ENCODE measurements at places on chromosomes 16 and 17.

DNA sequence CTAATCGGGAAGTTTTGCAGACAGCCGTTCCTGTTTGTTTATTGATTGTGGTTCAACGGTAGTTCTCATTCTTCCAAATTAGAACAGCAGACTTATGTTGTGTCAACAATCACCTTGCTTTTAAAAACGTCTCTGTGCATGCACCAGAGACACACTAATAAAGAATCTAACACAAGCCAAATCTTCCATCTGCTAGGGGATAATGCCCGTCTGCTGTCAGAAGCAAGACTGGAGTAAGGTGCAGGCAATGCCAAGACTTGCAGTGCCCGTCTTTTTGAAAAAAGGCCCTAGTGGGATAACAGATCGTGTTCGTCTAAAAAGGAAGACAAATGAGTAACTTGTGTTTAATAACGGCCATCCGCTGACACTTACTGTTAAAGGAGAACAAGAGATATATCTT, 158.4 kb downstream of the KCNJ2 start:
- no peak for DNase-seq

DNA sequence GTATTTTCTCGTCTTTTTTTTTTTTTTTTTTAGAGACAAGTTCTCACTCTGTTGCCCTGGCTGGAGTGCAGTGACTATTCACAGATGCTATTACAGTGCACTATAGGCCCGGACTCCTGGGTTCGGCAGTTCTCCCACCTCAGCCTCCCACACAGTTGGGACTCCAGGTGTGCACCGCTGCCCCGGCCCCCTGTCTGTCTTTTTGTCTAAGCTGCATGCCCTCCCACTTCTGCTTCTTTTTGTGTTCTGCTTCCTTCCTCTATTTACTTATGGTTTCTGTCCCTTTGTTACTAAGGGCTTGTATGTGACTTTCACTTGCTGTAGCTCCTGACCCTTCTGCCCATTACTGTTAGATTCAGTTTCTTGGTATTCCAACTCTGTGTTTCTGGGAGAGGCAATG, 20.5 kb downstream of the SLC7A6 start:
- no peak for DNase-seq

GRCh38 chr17:72297326-72298115, 176.7 kb downstream of the SOX9 start:
- DNase-seq = no peak

GRCh38 chr16:80369138-80369958, 171.4 kb upstream of the DYNLRB2 start:
- no peak for DNase-seq

- DNase-seq = no peak
These were observed 1.8 kb downstream of the ITGAX start for GRCh38 chr16:31356566-31357323.

DNA sequence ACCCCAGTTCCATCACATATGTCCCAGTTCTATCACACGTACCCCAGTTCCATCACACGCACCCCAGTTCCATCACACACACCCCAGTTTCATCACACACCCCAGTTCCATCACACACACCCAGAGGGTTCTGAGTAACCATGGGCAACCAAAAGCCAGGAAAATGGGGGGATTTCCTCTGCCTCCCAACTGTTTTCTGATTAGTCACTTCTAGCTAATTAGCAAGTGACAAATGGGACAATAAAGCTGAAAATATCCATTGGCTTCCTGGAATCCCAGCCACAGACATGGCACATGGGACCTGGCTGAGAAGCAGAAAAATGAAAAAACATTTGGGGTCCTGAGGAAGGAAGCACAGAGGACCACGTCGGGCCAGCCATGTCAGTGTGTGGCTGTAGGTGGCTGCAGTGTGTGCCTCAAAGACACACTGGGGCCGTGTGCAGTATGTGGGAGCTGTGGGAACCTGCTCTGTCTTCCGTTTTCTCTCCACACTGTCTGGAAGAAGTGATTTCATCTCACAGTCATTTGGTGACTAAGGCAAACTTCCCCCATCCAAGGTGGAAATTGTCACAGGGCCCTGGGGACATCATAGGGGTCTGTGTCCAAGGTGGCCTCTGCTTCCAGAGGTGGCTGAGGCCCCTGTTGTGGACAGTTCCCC, 106.7 kb downstream of the CMIP start:
- no peak for DNase-seq

GRCh38 chr17:65297384-65297783, 160.2 kb downstream of the RGS9 start:
- no peak for DNase-seq

DNA sequence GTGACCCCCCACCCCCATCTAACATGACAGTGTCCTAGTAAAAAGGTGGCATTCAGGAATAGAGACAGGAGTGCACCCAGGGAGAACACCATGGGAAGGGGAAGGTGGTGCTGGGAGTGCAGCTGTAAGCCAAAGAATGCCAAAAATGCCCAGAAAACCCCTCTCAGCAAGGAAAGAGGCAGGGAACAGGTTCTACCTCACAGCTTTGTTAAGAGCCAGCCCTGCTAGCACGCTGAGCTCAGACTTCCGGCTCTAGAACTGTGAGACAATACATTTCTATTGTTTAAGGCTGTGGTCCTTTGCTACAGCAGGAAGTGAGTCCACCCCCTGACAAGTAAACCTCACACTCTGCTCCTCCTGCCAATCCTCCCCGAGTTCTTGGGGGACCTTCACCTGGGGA, 302.4 kb upstream of the N4BP1 start:
- DNase-seq = no peak

DNA sequence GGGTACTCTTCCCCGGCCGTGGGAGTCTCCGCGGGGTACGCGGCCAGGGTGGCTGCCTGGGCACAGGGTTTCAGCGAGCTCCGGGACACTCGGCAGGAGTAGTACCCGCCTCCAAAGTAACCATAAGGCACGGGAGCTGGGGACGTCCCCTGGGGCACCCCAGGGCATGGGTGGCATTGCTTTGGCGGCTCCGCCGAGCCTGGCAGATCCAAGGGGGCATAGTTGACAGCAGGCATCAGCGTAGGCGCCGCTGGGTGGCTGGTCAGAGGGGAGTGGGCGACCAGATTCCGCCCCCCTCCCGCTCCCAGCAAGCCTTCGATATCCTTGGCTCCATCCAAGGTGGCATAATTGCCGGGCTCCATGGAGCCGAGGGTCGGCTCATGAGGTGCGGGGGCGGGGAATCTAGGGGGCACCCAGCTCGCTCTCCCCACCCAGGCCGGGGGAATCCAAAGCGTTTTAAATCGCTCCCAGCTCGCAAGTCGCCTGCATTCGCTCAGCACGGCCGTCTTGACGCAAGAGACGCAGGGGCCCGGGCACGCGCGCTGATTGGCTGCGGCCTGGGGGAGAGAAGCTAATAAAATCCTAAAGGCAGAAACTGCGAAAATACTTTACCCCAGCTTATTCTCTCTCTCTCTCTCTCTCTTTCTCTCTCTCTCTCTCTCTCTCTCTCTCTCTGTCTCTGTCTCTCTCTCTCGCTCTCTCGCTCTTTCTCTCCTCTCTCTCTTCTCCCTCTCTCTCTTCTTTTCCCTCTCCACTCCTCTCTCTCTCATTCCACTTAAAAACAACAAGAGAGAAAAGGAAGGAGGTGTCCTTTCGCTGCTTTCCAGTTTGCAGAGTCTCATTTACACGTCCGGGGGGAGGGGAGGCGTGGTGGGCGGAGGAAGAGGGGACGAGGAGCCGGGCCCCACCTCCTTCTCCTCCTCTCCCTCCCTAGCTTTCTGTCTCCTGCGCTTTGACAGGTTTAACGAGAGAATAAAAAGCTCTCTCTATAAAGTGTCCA, at the start of gene HOXB13:
Gene HOXB13, minus strand, starts transcription at position 519 of the 1,000 bp plus-strand sequence. Its CDS starts 157 bp downstream, at position 362.
- no peak for DNase-seq

DNA sequence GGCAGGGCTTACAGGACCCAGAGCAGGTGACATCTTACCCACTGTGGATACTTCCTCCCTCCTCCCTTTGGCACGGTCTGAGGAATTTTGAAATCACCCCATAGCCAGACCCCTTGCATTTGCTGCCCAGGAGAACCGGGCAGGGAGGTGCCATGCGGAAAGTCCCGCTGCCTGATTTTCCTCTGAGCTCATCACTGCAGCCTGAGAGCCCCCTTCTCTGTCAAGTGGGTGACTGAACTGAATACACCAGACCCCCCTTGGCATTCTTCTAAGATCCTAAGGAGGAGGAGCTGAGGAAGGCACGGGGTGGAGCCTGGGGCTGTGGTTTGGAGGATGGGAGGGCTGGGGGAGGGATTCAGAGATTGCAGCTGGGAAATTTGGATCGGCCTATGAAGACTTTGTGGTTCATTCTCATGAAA, 173.4 kb downstream of the RAB11FIP4 start:
- DNase-seq = no peak

DNA sequence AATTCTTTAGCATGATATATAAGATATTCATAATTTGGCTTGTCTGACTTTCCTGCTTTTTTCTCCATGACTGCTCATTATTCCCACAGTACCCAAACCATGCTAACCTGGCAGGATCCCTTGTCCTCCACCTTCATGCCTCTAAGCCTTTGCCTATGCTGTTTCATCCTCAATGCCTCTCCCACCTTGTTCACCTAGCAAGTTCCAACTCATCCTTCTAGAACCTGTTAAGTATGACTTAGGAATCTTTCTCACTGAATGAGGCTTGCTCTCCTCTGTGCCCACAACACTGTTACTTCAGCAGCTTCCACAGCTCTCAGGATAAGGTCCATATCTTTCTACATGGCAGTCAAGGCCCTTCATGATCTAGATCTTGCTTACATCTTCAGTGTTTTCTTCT, 34.0 kb downstream of the CA10 start:
- no peak for DNase-seq

DNA sequence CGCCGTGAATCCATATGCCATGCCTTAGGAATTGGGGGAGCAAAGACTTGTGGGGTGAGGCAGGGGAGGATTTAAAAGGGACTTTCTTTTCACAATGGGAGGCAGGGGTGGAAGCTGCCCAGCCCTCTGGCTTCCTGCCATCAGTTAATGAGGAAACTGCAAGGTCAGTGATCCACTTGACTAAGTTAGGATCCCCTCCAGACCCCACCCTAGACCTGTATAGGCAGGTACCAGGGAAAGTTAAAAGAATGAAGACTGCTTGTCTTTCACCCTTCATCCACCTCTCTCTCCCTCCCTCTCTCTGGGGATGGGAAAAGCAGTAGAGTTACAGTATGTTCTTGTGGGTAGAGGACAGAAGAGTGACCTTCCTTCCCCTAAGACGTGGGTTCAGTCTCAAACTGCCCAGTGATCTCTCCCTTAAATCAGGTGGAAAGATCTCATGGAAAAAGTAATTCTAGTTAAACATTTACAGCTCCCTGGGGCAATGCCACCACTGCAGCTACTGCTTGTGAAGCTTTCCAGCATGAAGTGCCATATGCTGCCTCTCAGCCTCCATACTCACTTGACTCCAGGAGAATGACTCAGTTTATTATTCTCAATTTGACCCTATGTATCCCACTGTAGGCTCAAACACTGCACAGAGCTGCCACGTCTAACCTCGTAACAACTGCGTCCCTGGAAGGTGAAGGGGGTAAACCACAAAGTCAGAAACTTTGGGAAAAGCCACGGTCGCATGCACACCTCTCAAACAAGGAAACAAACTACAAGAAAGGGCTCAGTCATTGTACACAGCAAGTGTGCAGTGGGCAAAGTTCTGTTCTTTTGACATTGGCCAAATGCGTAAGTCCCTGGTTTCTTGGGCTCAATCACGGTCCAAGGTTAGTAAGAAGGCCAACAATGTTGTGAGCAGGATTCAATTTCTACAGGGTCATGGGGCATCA, 1.2 kb downstream of the COA3 start:
- DNase-seq = no peak

- peak; percentile 53 for DNase-seq
These were observed at the start of gene USP43 for GRCh38 chr17:9644910-9645751. Gene USP43, plus strand, starts transcription at chr17:9645517. Its CDS starts 116 bp downstream, at chr17:9645633.

GRCh38 chr17:29059281-29059680, 16.3 kb downstream of the PIPOX start:
- DNase-seq = no peak

DNA sequence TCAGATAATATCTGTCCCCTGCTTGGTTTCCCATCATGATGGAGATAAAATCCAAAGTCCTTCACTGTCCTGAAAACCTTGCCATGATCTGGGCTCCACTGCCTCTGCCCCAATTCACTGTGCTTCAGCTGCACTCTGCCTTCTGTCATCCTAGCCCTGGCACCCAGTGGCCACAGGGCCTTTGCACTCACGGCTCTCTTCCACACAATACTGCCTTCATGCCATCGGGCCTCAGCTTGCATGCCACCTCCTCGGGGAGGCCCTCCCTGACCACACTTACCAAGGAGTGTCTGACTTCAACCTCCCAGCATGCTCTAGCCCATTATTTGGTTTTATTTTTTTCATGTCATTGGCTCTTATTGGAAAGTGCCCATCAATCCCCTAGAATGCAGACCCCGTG, 146.1 kb downstream of the C16orf78 start:
- no peak for DNase-seq

- no peak for DNase-seq
These were observed 878 bp downstream of the TRIM72 start for GRCh38 chr16:31214708-31215286.

DNA sequence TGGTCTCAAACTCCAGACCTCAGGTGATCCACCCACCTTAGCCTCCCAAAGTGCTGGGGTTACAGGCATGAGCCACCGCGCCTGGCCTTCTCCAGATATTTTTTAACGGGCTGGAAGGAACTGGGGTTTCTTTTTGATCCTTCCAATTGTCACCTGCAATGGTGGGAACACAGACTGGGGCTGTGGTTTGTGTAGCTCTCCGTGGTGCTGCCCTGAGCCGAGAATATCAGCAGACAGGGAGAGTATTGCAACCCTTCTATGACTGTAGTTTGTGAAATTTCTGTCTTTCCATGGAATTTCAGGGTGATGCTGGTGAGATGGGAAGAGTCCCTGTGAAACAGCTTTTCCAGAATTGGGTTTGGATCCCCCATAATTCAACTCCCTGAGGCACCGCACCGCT, 263.5 kb downstream of the ENGASE start:
- DNase-seq = no peak

GRCh38 chr16:76277460-76278030, 344 bp downstream of the CNTNAP4 start:
- DNase-seq = no peak

GRCh38 chr16:52496051-52496876, 50.7 kb downstream of the TOX3 start:
- no peak for DNase-seq

DNA sequence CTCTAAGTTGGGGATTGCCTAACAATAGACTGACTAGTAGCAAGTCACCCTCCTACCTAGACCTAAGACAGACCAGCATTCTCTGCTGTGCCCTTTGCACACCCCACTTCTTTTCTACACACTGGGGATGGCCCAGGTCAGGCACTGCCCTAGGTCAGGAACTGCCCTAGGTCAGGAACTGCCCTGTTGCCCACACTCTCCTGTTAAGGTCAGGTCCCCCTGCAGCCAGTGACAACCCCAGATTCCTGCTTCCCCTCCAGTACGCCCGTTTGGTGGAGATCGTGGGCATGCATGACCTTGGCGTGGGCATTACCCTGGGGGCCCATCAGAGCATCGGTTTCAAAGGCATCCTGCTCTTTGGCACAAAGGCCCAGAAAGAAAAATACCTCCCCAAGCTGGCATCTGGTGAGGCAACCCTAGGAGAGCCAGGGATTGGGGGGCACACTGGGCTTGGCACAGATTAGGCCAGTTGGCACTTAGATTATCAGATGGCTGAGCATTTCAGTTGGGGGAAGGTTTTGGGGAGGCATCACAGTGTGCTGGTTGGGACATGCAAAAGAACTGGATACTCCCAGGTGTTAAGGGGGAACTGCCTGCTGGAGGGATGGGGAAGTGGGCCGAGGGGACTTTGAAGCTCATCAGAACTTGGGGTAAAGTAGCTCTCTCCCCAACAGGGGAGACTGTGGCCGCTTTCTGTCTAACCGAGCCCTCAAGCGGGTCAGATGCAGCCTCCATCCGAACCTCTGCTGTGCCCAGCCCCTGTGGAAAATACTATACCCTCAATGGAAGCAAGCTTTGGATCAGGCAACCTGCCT, 1.7 kb downstream of the ACADVL start:
- DNase-seq = no peak
